ENCODE measurements at places on chromosomes 16 and 17. TPM values are rescaled to one million over a fixed set of nuclear protein-coding genes. Genes with fewer than 3 reads are reported as not detected.

GRCh38 chr17:335691-336090 lies 16.9 kb downstream of the RPH3AL start:
- DNase-seq = peak; percentile 30

Gene TNK1
- total RNA-seq = not detected

Gene CHST4
- total RNA-seq = not detected

Gene CA10
- not detected for total RNA-seq

DNA sequence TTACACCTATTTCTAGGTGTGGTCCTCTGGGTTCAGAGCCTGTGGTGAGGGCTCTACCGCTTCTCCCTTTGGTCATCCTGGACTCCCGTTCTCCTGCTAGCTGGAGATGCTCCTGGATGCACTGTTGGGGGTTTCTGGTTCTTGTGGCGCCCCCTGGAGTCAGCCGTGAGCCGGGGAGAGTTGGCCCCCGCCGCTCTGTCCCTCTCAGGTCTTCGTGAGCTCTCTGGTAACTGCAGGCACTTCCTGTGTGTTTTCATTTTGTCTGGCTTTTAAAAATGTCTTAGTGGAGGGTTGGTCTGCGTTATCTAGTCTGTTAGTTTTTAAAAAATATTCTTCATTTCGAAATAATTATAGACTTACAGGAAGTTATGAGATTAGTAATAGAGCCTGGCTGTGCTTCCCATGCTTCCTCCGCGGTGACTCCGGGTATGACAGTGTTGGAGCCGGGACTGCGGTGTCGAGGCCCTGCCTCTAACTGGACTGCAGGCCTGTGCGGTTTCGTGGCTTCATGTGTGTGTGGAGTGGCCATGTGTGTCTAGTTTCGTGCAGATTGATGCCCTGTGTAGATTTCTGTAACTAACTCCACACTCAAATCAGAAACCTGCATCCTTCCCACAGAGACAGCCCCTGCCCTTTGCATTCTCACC lies 78.0 kb upstream of the ZNF750 start:
- DNase-seq = no peak

GRCh38 chr16:4649744-4650442 lies 25.3 kb downstream of the MGRN1 start:
- peak; percentile 35 for DNase-seq

- no peak for DNase-seq
Measured at GRCh38 chr16:57747996-57748395, 12.4 kb downstream of the KATNB1 start.

DNA sequence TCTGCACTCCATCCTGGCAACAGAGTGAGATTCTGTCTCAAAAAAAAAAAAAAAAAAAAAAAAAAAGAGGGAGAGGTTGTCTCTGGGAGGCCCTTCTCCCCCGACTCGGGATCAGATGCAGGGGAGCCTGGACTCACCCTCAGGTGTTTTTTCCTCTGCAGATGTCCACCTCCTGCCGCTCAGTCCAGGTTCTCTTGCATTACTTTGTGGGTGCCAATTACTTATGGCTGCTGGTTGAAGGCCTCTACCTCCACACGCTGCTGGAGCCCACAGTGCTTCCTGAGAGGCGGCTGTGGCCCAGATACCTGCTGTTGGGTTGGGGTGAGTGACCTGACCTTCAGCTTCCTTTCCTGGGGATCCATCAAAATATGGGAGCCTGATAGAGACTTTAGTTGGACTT lies 34.1 kb downstream of the GLP2R start:
- DNase-seq = no peak

- DNase-seq = no peak
Measured at GRCh38 chr17:4443476-4443875, 9.7 kb downstream of the SPNS3 start.

Gene GCGR
- total RNA-seq = not detected

DNA sequence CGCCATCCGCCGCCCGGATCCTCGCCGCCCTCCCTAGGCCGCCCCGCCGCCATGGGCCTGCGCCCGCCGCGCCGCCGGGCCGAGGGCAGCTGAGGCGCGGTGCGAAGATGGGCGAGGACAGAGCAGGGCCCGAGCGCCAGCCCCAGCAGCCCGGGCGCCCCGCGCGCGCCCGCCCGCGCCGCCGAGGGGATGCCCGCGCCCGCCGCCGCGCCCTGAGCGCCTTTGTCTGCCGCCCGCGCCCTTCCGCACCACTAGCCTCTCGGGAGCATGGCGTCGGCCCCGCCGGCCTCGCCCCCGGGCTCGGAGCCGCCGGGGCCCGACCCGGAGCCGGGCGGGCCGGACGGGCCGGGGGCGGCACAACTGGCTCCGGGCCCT lies 278 bp downstream of the RAB11FIP3 start:
- no peak for DNase-seq

- peak; percentile 15 for DNase-seq
Measured at GRCh38 chr17:12457493-12457892, 208.2 kb upstream of the MYOCD start.

- peak; percentile 61 for DNase-seq
Measured at GRCh38 chr17:80112471-80113032, 11.2 kb downstream of the GAA start.

Gene FMNL1
- 2.7 TPM for total RNA-seq
